Activated T-helper 2 cell treated with anti-CD3 and anti-CD28 coated beads, Interferon-gamma antibody, Interleukin-2, Interleukin-4, amounts not matched to agents 10 μg/mL and 5 μg/mL and 100 μg/mL, durations not matched to agents 14 hours and 24 hours and 36 hours (primary cell): ENCODE measurements at places on chromosomes 2 and 18. TPM values are rescaled to one million over a fixed set of nuclear protein-coding genes. Genes with fewer than 3 reads are reported as not detected.

NRP2 gene
- total RNA-seq = 59.9 and 61.7 TPM in 2 replicates

ACYP2 gene
- 4.3 and 6.5 TPM in 2 replicates for total RNA-seq

KCNF1 gene
- not detected in 2 replicates for total RNA-seq

- no peak for DNase-seq
These were observed 32.7 kb downstream of the ABI2 start for GRCh38 chr2:203360833-203361430.

DNA sequence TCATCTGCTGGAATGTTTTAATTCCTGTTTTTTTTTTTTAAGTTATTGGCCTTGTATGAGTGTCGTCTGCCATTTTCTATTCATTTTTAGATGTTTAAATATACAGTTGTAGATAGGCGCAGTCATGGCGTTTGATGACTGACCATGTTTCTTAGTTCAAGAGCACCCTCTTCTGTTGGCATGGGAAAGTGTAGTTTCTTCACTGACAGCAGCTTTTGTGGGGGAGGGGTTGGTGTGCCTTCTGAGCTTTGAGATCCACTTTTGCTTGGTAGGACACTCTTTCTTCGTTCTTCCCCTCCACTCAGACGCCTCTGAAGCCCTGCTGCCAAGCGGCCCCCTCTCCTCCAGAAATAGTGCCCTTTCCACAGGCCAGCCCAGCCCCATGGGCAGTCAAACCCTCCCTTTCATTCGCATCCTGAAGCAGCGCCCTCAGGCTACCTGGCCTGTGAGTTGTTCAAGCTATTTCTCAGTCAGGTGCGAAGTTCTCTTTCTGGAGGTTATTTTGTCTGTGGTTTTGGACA, 492.0 kb downstream of the TNS1 start:
- DNase-seq = peak; percentile 16

- no peak for DNase-seq
These were observed 1234.6 kb upstream of the CHAC2 start for GRCh38 chr2:52532956-52533355.

GRCh38 chr2:58514252-58514651, 273.1 kb upstream of the FANCL start:
- DNase-seq = no peak

- no peak for DNase-seq
These were observed 81.5 kb upstream of the STON1 start for GRCh38 chr2:48448274-48449061.

GRCh38 chr2:74291886-74292621, 51.2 kb downstream of the SLC4A5 start:
- no peak for DNase-seq

DNA sequence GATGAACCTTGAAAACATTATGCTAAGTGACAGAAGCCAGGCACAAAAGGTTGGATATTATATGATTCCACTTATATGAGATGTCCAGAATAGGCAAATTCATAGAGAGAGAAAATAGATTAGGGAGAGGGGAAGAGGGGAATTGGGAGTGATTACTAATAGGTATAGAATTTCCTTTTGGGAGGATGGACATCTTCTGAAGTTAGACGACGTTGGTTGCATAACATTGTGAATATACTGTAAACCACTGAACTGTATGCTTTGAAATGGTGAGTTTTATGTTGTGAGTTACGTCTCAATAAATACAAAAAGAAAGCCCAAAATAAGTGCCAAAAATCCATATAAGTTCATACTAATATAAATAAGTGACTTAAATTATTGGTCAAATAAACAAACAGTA, 18.6 kb upstream of the CYP26B1 start:
- no peak for DNase-seq

DNA sequence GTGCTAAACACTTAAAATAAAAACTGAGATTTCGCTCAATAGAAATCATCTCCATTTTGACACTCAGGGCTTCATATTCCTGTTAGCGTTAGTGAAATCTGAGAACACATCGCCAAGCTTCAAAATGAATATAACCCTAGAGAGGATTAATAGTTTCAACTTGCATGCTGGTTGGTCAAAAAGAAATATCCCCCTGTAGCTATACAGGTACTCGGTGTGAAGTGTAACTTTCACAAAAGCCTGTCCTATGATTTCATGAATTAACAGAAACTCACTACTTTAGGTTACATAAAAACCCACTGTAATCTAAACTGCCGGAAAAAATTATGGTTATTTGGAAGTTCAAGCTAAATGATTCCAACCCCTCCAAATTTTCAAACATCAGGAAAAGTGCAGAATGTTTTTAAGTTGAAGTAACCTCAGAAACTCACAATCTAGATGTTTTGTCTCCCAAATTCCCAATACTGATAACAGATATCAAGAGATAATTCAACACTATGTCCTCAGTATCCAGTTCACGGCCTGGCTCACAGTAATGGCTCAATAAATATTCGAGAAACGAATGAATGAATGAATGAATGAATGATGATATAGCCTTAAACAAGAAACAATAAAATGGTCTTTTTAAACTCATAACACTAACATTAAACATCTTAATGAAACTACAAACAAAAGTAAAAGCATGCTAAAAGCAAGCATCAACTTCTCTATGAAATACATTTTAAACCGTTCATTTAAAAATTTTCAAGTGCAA, 2.5 kb downstream of the TLK1 start:
- DNase-seq = no peak

GRCh38 chr18:75211953-75212750, 1.6 kb downstream of the TSHZ1 start:
- peak; percentile 29 for DNase-seq

- DNase-seq = peak; percentile 59
These were observed 2.5 kb upstream of the ICOS start for GRCh38 chr2:203934041-203934492.

DNA sequence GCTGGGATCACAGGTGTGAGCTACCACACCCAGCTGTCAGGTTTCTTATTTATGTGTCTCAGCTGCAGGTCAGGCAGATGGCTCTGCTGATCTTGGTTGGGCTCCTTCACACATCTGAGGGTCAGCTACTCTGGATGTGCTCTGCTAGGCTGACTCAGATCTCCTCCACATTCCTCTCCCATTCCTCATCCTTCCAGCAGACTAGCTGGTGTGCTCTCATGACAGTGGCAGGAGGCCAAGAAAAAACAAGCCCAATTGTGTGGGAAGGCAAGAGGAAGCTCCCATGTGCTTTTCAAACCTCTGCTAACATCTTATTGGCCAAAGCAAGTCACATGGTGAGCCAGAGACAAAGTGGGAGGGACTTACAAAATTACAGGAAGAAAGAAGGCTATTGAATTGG, 11.7 kb upstream of the MSH6 start:
- DNase-seq = no peak

GRCh38 chr2:133849341-133849740, 281.1 kb upstream of the NCKAP5 start:
- no peak for DNase-seq

- DNase-seq = no peak
These were observed 26.4 kb upstream of the ARMC9 start for GRCh38 chr2:231172025-231172424.

GRCh38 chr2:99850084-99850710, 292.2 kb downstream of the AFF3 start:
- DNase-seq = no peak
